Ovary (tissue), 10 donors: ENCODE measurements at places on chromosomes 16 and 17. TPM values are rescaled to one million over a fixed set of nuclear protein-coding genes. Genes with fewer than 3 reads are reported as not detected.
A peak's percentile ranks its signal among the peaks of the same experiment; 100 is the strongest.

DNA sequence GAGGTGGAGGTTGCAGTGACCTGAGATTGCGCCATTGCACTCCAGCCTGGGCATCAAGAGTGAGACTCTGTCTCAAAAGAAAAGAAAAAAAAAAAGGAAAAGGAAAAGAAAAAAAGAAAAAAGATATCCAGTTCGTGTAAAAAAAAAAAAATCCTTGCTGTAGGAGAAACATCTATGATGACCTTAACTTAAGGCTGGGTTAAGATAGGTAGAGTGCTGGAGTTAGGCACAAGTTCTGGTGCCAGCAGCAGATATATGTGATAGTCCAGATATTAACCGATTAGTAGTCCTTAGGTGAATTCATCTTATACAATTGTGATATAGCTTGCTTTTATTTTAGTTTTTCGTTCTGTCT, 17.2 kb downstream of the PSMD11 start:
- no peak overlapping the region for H3K4me3 ChIP-seq
- H3K4me1 ChIP-seq: no peaks in the 10 kb centered on the region
- no peaks in the 10 kb centered on the region for H3K36me3 ChIP-seq
- DNase-seq: no peak
- no peak overlapping the region for H3K27ac ChIP-seq
- no peaks in the 10 kb centered on the region for H3K27me3 ChIP-seq

DNA sequence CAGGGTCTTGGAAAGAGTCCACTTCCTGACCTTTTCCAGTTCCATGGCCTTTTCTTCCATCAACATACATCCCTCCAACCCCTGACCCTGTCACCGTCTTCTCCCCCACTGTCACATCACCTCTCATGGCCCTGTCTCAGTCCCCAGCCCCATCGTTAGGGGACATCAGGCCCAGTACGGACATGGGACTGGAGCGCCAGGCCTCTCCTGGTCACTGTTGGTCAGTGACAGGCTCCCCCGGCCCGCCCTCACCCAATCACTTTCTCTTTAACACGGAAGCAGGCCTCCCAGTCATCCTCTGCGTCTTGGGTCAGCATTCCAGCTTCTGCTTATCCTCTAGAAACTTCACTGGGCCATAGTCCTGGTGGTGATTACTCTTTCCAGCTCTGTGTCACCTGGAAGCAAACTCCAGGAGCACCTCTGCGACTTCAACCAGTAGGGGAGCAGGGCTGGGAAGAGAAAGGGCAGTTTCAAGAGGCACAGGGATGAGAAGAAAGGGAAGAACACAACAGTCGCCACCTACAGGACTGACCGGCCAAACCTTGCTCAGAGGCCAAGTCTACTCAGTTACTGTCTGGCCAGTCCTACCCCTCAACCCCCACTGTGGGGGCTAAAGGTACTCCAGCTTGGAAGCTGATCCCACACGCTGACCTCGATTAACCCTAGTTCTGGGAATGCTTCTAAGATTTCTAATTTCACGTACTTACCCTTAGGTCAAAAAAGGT, 15.9 kb upstream of the ICAM2 start:
- H3K36me3 ChIP-seq: no peaks in the 10 kb centered on the region
- no peak overlapping the region for H3K27ac ChIP-seq
- H3K4me1 ChIP-seq: peaks cover 8% of the 10 kb centered on the region
- no peak overlapping the region for H3K4me3 ChIP-seq

GRCh38 chr16:12667909-12668308, 135.8 kb downstream of the CPPED1 start:
- H3K4me3 ChIP-seq: no peak overlapping the region
- no peaks in the 10 kb centered on the region for H3K4me1 ChIP-seq
- H3K27me3 ChIP-seq: no peaks in the 10 kb centered on the region
- no peak overlapping the region for H3K27ac ChIP-seq

- no peak for DNase-seq
- no peaks in the 10 kb centered on the region for H3K4me1 ChIP-seq
- H3K36me3 ChIP-seq: no peaks in the 10 kb centered on the region
- H3K4me3 ChIP-seq: no peak overlapping the region
- H3K27me3 ChIP-seq: no peaks in the 10 kb centered on the region
Observed at GRCh38 chr17:70265471-70265870, 96.1 kb downstream of the KCNJ2 start.

GRCh38 chr17:319266-319665, 33.3 kb downstream of the RPH3AL start:
- DNase-seq: peak; percentile 23
- H3K27me3 ChIP-seq: no peaks in the 10 kb centered on the region
- no peaks in the 10 kb centered on the region for H3K36me3 ChIP-seq

GRCh38 chr17:50240851-50241250, 33.4 kb upstream of the TMEM92 start:
- DNase-seq: no peak
- peaks cover 3% of the 10 kb centered on the region for H3K4me1 ChIP-seq
- no peaks in the 10 kb centered on the region for H3K36me3 ChIP-seq
- no peak overlapping the region for H3K27ac ChIP-seq
- no peak overlapping the region for H3K4me3 ChIP-seq
- H3K27me3 ChIP-seq: no peaks in the 10 kb centered on the region

DNA sequence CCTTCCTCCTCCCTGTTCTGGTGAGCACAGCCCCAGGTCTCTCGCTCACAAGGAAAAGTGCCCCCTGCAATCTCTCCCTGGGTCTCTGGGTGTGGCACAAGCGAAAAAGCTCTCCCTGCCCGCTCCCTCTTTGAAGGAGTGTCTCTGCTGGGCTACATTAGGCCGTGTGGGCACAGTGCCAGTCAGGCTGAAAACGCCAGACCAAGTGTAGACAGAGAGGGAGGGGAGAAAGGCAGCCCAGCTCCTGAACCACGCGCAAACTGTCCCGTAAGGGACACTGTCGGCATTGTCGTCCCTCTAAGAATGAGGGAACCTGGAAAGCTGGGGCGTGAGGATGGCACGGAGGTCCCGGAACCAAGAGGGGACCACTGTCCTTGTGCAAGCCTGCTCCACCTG, 3.9 kb downstream of the SMIM5 start:
- H3K36me3 ChIP-seq: no peaks in the 10 kb centered on the region
- H3K4me1 ChIP-seq: peaks cover 8% of the 10 kb centered on the region
- H3K4me3 ChIP-seq: no peak overlapping the region
- H3K27ac ChIP-seq: no peak overlapping the region
- no peaks in the 10 kb centered on the region for H3K27me3 ChIP-seq

DNA sequence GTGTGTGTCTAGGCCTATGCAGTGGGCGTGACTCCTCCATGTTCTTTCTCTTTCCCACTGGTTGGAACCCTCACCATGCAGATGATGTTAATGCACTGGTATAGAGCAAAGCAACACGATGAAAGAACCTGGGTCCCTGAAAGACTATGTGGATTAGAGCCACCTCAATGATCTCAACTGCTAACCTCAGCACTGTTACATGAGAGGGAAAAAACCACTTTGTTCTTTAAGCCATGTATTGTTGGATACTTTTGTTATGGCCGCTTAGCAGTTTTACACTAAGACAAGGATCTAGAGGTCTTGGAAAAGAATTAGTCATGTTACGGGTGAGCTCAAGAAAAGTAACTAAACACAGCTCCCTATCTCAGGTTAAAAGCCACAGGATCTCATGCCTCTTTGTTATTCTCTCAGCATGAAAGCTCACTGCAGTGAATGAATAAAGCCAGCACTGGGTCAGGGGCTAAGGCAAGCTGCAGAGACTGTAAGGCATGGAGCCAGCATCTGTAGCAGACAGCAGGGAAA, 56.6 kb upstream of the RBBP6 start:
- no peaks in the 10 kb centered on the region for H3K36me3 ChIP-seq
- no peaks in the 10 kb centered on the region for H3K27me3 ChIP-seq
- no peak overlapping the region for H3K27ac ChIP-seq
- H3K4me1 ChIP-seq: no peaks in the 10 kb centered on the region
- H3K4me3 ChIP-seq: no peak overlapping the region

GRCh38 chr16:27551036-27551435, 1.1 kb downstream of the KATNIP start:
- H3K4me1 ChIP-seq: peaks cover 16% of the 10 kb centered on the region
- no peaks in the 10 kb centered on the region for H3K36me3 ChIP-seq
- no peak overlapping the region for H3K4me3 ChIP-seq
- no peak overlapping the region for H3K27ac ChIP-seq
- no peak for DNase-seq
- no peaks in the 10 kb centered on the region for H3K27me3 ChIP-seq

DNA sequence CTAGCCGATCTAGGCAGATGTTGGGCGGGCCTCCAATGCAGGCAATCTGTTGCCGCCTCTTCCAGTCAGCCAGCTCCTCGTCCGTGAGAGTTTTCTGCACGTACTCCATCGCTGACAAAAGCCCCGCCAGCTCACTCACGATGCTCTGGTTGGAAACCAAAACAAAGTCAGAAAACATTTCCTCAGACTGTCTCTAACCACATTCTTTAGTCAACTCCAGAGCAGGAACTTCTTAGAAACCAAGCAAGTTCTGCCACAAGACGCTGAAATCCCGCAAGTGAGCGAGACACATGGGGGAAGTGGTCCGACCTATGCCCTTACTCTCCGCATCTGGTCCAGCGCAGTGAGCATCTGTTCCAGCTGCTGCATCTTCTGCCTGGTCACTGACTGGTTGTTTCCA, 49.1 kb downstream of the STAT5A start:
- no peak overlapping the region for H3K4me3 ChIP-seq
- H3K27ac ChIP-seq: no peak overlapping the region
- no peaks in the 10 kb centered on the region for H3K27me3 ChIP-seq
- no peaks in the 10 kb centered on the region for H3K4me1 ChIP-seq

GRCh38 chr16:89193576-89194293, 6.6 kb downstream of the SLC22A31 start:
- DNase-seq: peak; percentile 69
- no peaks in the 10 kb centered on the region for H3K36me3 ChIP-seq
- H3K4me1 ChIP-seq: peaks cover 6% of the 10 kb centered on the region
- no peaks in the 10 kb centered on the region for H3K27me3 ChIP-seq
- H3K27ac ChIP-seq: no peak overlapping the region

GRCh38 chr16:11170201-11170600, 85.8 kb downstream of the SOCS1 start:
- DNase-seq: no peak
- H3K27me3 ChIP-seq: no peaks in the 10 kb centered on the region
- no peak overlapping the region for H3K27ac ChIP-seq
- no peak overlapping the region for H3K4me3 ChIP-seq
- H3K36me3 ChIP-seq: no peaks in the 10 kb centered on the region

- H3K36me3 ChIP-seq: no peaks in the 10 kb centered on the region
- H3K27ac ChIP-seq: no peak overlapping the region
- no peaks in the 10 kb centered on the region for H3K4me1 ChIP-seq
- DNase-seq: no peak
- no peaks in the 10 kb centered on the region for H3K27me3 ChIP-seq
Observed at GRCh38 chr17:11889266-11889665, 108.0 kb downstream of the ZNF18 start.

DNA sequence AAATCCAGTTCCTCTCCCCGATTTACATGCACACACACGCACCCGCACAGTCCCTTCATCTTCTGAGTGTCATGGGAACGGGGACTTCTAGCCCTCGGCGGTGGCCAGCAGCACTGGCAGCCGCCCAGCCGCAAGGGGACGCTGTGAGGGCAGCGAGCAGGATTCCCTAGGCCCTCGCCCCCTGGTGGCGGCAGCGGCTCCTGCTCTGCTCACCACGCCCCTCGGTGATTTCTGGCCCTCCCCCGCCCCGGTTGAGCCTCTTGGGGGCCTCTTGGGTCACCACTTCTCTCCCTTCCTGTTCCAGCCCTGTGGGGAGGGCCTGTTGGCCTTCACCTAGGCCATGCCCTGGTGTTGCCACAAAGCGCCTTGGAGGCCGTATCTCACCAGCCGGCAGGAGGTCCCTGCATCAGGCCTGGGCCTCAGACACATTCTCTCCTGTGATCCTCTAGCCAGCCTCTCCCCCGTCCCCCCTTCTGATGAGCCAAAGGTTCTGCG, 75.2 kb upstream of the KSR1 start:
- no peaks in the 10 kb centered on the region for H3K27me3 ChIP-seq
- H3K36me3 ChIP-seq: no peaks in the 10 kb centered on the region
- H3K27ac ChIP-seq: no peak overlapping the region
- DNase-seq: peak; percentile 43
- H3K4me1 ChIP-seq: peaks cover 7% of the 10 kb centered on the region

DNA sequence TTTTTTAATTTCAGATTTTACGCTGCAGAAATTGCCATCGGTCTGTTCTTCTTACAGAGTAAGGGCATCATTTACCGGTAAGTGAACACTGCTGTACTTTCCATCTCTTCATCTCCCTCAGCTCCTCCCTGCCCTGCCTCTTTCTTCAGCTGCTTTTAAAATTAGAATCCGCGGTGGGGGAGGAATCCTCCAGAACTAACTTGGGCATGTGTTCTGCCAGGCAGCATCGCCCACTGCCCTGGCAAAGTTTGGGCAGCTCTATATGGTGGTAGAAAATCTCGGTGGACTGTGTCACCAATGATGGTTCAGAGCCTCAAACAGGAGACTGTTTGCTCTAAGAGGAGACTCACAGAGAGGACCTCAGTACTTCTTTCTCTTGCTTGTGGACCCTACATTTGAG, 81.6 kb upstream of the CACNG3 start:
- H3K27me3 ChIP-seq: no peaks in the 10 kb centered on the region
- DNase-seq: no peak
- H3K36me3 ChIP-seq: no peaks in the 10 kb centered on the region
- no peaks in the 10 kb centered on the region for H3K4me1 ChIP-seq
- no peak overlapping the region for H3K27ac ChIP-seq

GRCh38 chr17:55734128-55734781, 11.6 kb upstream of the TMEM100 start:
- H3K27ac ChIP-seq: no peak overlapping the region
- H3K4me1 ChIP-seq: no peaks in the 10 kb centered on the region
- no peak overlapping the region for H3K4me3 ChIP-seq
- H3K27me3 ChIP-seq: no peaks in the 10 kb centered on the region

DNA sequence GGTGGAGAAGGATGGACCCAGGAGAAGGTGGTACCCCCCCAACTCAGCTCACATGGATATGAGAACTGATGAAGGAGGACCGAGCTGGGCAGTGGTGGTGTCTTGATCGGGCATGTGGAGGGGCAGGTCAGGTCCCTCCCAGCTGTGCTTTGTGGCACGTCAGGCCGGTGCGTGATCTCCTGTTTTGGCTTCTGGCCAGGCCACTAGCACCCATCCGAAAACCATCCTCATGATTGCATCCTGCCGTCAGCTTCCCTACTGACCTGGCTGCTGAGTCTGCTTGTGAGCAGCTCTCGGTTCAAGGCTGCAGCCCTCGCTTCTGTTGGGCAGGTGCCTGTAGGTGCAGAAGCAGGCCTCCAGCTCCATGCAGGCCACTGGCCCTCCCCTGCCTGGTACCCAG, 53.1 kb downstream of the PLD6 start:
- no peak overlapping the region for H3K4me3 ChIP-seq
- H3K27me3 ChIP-seq: no peaks in the 10 kb centered on the region
- DNase-seq: no peak
- H3K4me1 ChIP-seq: no peaks in the 10 kb centered on the region
- no peaks in the 10 kb centered on the region for H3K36me3 ChIP-seq
- H3K27ac ChIP-seq: no peak overlapping the region

- H3K36me3 ChIP-seq: no peaks in the 10 kb centered on the region
- H3K27ac ChIP-seq: peak overlapping the region; percentile 56
- H3K4me1 ChIP-seq: peaks cover 9% of the 10 kb centered on the region
- H3K4me3 ChIP-seq: no peak overlapping the region
- DNase-seq: peak; percentile 65
Observed at GRCh38 chr17:81277421-81277820, 17.7 kb downstream of the SLC38A10 start.

- peaks cover 4% of the 10 kb centered on the region for H3K27me3 ChIP-seq
- no peaks in the 10 kb centered on the region for H3K36me3 ChIP-seq
- peak overlapping the region; percentile 39 for H3K4me3 ChIP-seq
- DNase-seq: no peak
Observed at GRCh38 chr16:88456356-88457292, 3.5 kb downstream of the ZFPM1 start.

Gene SNAI3
- not detected for total RNA-seq

Gene CLEC19A
- total RNA-seq: not detected

Gene CDK3
- 4.6 TPM for total RNA-seq

Gene CHD9NB
- total RNA-seq: 0.38 TPM

Gene SLC16A6
- total RNA-seq: 2.1 TPM

Gene KRTAP4-1
- total RNA-seq: not detected

Gene USH1G
- total RNA-seq: 1.2 TPM

Gene NTN1
- total RNA-seq: 3.0 TPM

Gene RNF43
- 1.3 TPM for total RNA-seq

Gene SAT2
- total RNA-seq: 151 TPM

Gene IL17C
- not detected for total RNA-seq

Gene PABPN1L
- total RNA-seq: not detected
